ENCODE measurements at places on chromosomes 6 and 20. TPM values are rescaled to one million over a fixed set of nuclear protein-coding genes. Genes with fewer than 3 reads are reported as not detected.
A peak's percentile ranks its signal among the peaks of the same experiment; 100 is the strongest.

DNA sequence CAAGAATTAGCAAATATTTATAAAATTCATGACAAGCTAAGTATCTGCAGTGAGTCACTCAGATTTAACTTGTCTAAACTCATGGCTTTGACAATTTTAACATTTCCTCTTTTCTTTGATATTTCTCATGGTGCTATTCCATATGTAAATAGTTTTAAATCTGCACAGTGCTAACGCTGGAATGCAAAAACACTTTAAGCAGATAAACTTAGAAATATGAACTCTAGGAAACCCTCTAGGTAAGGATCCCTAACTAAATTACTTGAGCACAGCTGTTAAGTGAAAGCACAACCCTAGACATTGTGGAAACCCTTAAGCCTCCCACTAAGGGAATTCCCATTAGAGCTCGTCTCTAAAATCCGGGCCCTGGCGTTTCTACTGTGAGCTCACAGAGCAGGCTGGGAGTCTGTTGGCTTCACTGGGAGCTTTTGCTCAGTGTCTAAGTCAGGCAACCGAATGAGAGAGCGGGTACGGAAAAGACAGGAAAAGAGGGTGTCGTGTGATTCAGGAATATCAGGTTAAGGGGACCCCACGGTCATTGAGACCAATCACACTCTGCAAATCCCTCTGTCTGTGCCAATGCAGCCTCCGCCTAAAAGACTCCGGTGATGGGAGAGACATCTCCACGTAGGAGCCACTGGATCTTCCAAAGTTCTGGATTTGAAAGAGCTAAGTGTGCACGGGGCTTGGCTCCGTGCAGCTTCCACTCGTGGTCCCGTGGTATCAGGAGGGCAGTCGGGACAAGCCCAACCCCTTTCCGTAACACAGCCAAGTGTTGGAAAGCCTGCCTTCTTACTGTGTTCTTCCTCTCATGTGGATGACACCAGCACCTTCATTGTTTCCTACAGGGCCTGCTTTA lies 112.3 kb upstream of the RPS6KA2 start:
- H3K4me3 ChIP-seq = no peak overlapping the region
- DNase-seq = no peak
- H3K36me3 ChIP-seq = no peaks in the 10 kb centered on the region
- no peaks in the 10 kb centered on the region for H3K27me3 ChIP-seq
- peak overlapping the region; percentile 44 for H3K27ac ChIP-seq
- peaks cover 27% of the 10 kb centered on the region for H3K4me1 ChIP-seq

DNA sequence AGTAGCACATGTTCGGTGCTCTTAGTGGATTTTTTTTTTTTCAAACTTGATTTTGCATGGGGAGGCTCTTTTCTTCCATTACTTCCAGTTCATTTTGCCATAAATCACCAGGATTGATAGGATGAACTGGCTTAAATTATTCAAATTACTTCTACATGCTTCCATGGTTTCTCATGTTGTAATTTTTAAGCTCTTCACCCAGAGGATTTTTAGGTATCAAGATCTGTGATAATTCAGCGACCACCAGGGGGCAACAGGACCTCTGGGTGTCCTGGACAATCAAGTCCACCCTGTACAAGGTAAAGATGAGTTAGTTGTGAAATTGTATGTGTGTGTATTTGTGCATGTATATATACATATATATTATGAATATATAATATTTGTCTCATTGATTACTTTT lies 4.2 kb upstream of the EPHA7 start:
- no peaks in the 10 kb centered on the region for H3K36me3 ChIP-seq
- H3K4me1 ChIP-seq = no peaks in the 10 kb centered on the region
- peaks cover 18% of the 10 kb centered on the region for H3K27me3 ChIP-seq
- peak; percentile 54 for DNase-seq
- no peak overlapping the region for H3K27ac ChIP-seq

GRCh38 chr20:34693414-34693813 lies 10.7 kb upstream of the TP53INP2 start:
- H3K4me3 ChIP-seq = no peak overlapping the region
- DNase-seq = no peak
- no peaks in the 10 kb centered on the region for H3K27me3 ChIP-seq
- H3K27ac ChIP-seq = no peak overlapping the region
- H3K4me1 ChIP-seq = peaks cover 8% of the 10 kb centered on the region

DNA sequence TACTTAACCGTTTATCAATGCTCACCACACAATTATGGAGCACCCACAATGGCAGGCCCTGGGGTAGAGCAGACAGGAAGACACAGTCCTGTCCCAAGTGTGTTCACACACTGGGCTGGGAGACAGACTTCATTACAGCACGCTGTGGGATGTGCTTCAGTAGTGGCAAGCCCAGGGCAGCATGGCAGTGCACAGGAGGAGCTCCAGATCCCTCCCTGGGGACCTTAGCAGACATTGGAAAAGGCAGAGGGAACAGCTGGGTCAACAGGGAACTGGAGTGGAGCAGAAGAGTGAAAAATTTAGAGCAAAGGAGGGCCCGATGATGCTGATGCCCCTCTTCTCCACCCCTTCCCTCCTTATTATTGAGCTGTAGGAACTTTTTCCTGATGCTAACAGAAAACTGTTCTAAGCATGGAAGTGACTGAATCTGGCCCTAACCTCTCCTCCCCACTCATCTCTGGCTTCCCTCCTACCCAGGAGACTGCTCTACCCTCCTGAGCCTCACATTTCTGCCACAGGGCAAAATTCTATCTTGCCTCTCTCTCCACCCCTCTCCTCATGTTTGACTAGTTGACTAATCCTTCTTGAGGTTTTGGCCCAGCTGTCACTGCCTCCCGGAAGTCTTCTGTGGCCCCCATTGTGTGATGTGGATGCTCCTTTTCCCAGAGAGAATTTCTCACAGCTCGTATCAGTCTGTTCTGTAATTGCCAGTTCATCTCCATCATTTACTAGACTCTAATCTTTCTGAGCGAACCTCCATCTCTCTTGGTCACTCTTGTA lies 41.3 kb upstream of the NOP56 start:
- no peaks in the 10 kb centered on the region for H3K36me3 ChIP-seq
- peaks cover 35% of the 10 kb centered on the region for H3K27me3 ChIP-seq
- 0 out of 2 replicates have a peak, but pooled peaks cover 4% of the 10 kb centered on the region for H3K4me1 ChIP-seq
- DNase-seq = peak; percentile 45

- no peak overlapping the region for H3K4me3 ChIP-seq
- H3K27ac ChIP-seq = no peak overlapping the region
- no peaks in the 10 kb centered on the region for H3K4me1 ChIP-seq
Measured at GRCh38 chr6:109050012-109050411, 44.6 kb downstream of the SESN1 start.

- DNase-seq = no peak
- H3K4me3 ChIP-seq = no peak overlapping the region
- H3K27me3 ChIP-seq = no peaks in the 10 kb centered on the region
- H3K36me3 ChIP-seq = no peaks in the 10 kb centered on the region
Measured at GRCh38 chr6:136783495-136784270, 8.6 kb downstream of the MAP3K5 start.

DNA sequence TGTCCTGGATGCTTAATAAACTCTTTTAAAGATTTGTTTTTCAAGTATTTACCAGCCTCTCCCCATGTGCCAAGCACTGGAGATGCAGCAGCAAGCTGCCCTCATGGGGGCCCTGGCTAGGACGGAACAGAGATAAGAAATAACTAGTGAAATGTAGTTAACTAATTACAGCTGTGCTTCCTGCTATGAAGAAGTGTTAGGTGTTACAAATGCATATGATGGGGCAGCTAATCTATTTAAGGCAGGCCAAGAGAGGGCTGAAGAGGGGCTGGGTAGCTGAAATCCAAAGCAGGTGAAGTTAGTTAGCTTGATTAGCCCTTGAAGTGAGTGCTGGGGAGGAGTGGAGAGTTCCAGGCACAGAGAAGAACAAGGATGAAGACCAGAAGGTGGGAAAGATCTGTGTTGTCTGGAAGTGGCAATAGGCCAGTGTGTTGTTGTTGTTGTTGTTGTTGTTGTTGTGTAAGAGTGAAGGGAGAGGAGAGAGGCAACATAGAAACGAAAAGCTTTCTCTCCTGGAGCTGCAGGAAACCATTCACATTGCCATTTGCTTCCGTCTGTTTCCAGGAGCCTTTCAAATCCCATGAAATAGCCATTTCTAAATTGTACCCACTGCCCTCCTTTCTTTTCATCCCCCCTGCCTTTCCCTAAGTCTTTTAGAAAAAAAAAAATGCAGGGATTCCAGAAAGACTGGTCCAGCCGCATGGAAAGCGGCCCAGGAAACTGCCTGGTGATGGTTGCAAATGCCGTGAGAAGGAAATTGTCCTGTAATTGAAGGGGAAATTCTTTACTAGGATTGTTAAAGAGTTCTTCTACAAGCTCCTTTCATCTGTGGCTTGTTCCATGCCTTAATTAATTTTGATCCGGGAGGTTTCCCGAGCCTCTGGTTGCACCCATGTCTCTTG lies 119.6 kb downstream of the TFAP2C start:
- H3K27me3 ChIP-seq = no peaks in the 10 kb centered on the region
- no peaks in the 10 kb centered on the region for H3K36me3 ChIP-seq
- H3K27ac ChIP-seq = no peak overlapping the region
- no peak overlapping the region for H3K4me3 ChIP-seq
- peaks cover 5% of the 10 kb centered on the region for H3K4me1 ChIP-seq

The MAD2L1BP gene
- 25.1 TPM for total RNA-seq

The SYCP2L gene
- 2.4 TPM for total RNA-seq

The PFDN4 gene
- 100 TPM for total RNA-seq

GRCh38 chr6:29516108-29516507 lies 28.4 kb upstream of the MAS1L start:
- peaks cover 8% of the 10 kb centered on the region for H3K4me1 ChIP-seq
- no peaks in the 10 kb centered on the region for H3K36me3 ChIP-seq
- H3K4me3 ChIP-seq = no peak overlapping the region
- peaks cover under 1% of the 10 kb centered on the region for H3K27me3 ChIP-seq

GRCh38 chr20:35654415-35654814 lies 10.3 kb downstream of the CPNE1 start:
- no peak overlapping the region for H3K4me3 ChIP-seq
- no peak for DNase-seq
- H3K27me3 ChIP-seq = no peaks in the 10 kb centered on the region
- no peaks in the 10 kb centered on the region for H3K4me1 ChIP-seq

DNA sequence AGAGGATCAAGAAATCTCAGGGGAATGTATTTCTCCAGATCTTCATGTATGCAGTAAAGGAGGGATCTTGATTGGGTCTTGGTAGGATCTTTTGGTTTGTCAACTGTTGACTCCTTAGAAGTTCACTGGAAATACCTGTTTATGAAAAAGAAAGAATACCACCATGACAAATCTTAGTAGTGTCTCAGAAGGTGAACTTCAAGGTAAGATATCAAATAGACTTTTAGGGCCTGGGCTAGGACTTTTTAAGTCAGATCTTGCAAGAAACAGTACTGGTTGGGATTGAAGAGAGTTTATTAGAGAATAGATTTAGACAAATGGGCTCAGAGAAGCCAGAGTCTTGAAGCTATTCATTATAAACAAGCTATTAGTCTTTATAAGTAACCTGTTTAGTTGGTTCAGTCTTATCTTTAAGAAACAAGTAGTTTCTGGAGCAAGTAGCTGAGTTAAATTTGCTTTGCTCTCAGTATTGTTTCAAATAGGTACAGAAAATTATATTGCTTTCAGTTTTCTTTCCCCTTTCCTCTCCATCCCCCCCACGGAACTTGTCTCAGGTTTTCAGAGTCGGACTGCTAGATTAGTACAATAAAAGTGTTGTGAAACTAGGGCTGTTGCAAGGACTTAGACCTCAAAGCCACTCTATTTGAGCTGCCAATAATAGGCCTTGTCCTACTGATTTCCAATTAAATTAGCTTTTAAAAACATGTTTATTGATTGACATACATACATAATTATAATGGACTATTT lies 529.1 kb upstream of the CITED2 start:
- no peaks in the 10 kb centered on the region for H3K27me3 ChIP-seq
- H3K4me1 ChIP-seq = no peaks in the 10 kb centered on the region
- no peak for DNase-seq

DNA sequence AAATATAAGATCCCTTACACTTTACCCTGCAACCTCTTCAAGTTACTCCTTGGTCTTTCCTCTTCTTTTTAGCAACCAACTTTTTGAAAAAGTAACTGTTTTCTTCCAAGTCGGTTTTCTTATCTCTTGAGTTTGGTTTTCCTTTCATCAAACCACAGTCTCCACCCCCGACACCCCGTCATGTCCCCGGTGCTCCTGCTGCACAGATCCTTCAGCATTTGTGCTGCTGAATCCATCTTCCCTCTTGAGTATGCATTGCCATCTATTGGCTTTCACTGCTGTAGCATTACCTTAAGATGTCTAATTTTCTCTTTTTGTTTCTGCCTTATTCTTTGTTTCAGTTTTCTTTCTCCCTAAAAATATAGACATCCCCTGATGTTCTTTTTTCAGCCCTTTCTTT lies 11.9 kb upstream of the TNFRSF21 start:
- no peaks in the 10 kb centered on the region for H3K27me3 ChIP-seq
- H3K27ac ChIP-seq = no peak overlapping the region
- H3K4me3 ChIP-seq = no peak overlapping the region
- no peak for DNase-seq
- H3K36me3 ChIP-seq = no peaks in the 10 kb centered on the region

DNA sequence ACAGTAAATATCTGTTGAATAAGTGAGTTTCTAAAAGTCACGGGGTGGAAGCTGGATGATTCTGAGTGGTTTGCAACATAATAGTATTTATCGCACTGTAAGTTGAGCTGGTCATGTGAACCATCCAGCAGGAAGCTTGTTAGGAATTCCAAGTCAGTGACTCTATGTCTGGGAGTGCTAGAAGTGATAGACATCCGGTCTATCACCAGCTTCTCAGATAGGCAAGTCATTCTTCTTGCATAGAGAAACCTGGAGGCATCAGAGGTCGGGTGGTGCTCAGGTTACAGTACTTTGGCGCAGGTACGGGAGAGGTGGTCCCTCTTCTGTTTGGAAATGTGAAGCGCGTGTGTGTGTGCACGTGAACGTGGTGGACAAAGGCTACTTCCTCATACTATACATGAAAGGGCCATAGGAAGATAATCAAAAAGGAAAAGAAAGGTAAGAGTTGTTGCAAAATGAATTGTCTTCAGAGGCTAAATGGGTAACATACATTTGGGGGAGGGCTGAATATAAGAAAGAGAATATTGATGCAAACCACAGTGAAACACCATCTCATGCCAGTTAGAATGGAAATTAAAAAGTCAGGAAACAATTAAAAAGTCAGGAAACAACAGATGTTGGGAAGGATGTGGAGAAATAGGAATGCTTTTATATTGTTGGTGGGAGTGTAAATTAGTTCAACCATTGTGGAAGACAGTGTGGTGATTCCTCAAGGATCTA lies 299.3 kb upstream of the ZFP64 start:
- DNase-seq = peak; percentile 14
- H3K36me3 ChIP-seq = no peaks in the 10 kb centered on the region
- H3K4me1 ChIP-seq = no peaks in the 10 kb centered on the region
- no peak overlapping the region for H3K27ac ChIP-seq
- no peak overlapping the region for H3K4me3 ChIP-seq
- no peaks in the 10 kb centered on the region for H3K27me3 ChIP-seq

The MCCD1 gene
- total RNA-seq = not detected

The MOCS1 gene
- total RNA-seq = 6.0 TPM

- H3K4me3 ChIP-seq = no peak overlapping the region
- H3K4me1 ChIP-seq = no peaks in the 10 kb centered on the region
- no peak for DNase-seq
Measured at GRCh38 chr6:14380901-14381828, 263.6 kb downstream of the CD83 start.

- H3K27me3 ChIP-seq = no peaks in the 10 kb centered on the region
- H3K4me1 ChIP-seq = peaks cover 32% of the 10 kb centered on the region
- no peaks in the 10 kb centered on the region for H3K36me3 ChIP-seq
Measured at GRCh38 chr20:10079964-10080363, 45.2 kb downstream of the ANKEF1 start.
